NCI-H2171 treated with DMSO at 0.1 percent for 48 hours (cell line): ENCODE measurements at places on chromosomes 11 and 22.

GRCh38 chr11:10540546-10540914, 457 bp downstream of the RNF141 start:
- DNase-seq, result no peak

DNA sequence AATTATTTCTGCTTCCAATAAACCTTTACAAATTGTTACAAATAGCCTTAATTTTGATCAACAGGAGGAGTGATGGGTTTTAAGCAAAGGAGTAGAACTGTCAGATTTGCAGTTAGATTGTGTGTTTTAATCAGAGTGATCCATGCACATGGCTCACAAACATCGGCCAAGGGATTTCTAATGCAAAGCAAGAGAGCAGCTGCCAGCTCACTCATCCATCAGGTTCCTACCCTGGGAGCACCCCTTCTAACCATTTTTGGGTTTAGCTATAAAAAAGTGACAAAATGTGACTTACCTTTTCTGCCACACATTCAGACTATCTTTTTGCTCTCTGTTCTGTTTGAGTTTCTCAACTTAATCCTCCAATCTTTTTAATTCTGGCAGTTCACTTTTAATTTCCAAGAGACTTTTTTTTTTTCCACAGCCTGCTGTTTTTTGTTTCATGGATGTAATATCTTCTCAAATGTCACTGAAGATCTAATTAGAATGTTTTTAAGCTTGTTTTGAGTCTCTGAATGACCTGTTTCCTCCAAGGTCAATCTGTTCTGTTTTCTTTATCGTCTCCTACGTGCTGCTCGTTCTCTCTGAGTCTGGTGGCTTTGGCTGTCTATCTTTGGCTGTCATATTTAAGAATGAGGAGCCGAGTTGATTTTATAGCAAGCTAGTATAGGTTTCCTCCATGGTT, 6.0 kb downstream of the IZUMO1R start:
- DNase-seq, result peak; percentile 65

GRCh38 chr22:49368976-49369725, 458.5 kb downstream of the BRD1 start:
- no peak for DNase-seq

DNA sequence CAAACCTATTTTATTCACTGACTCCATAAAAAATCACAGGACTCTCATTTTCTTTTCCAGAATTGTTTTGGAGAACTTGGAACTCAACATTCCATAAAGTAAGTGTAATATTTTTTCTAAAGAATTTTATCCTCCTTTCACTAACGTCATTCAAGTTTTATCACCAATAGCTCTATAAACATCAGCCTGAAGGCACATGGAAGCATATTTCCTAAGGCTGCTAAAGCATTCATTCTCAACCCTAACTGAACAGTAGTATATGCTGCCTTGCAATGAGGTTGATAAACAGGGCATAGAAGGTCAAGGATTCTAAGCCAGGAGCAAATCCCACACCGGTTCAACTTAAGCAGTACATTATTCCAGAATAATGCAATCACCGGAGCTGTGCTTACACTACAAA, 273.9 kb downstream of the RAB38 start:
- DNase-seq, result no peak

DNA sequence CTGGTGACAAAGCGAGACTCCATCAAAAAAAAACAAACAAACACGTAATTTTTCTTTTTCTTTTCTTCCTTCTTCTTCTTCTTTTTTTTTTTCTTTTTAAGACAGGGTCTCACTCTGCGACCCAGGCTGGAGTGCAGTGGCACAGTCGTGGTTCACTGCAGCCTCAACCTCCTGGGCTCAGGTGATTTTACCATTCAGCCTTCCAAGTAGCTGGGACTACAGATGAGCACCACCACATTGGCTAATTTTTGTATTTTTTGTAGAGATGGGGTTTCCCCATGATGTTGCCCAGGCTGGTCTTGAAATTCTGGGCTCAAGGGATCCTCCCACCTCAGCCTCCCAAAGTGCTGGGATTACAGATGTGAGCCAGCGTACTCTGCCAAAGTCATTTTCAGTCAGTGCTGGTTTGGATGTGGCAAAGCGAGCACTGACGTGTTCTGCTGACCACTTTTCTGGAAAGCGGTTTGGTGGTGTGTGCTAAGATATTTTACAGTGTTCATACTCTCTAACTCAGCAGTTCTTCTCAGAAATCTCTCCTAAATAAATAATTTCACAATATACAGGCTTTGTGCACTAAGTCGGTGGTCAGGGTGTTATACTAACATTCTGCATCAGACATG, 10.7 kb downstream of the FAM118A start:
- no peak for DNase-seq

- DNase-seq, result no peak
Observed at GRCh38 chr11:67389477-67389876, 2.3 kb upstream of the RAD9A start.

DNA sequence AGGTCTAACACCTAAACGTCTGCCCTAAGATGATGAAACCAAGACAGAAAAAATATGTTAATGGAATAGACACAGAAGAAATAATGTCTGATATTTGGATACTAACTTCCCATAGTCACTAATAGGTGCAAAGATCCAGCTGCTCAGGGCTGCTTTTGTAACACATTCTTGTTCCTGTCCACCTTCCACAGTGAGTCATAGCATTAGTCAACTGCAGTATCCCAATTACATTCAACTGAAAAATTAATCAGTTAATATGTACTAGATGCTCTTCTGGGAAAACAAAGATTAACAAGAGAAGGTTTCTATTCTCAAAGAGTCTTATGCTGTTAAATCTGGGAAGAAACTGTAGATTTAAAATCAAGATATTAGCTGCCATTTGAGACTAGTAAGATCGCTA, 47.6 kb downstream of the HEPHL1 start:
- no peak for DNase-seq

DNA sequence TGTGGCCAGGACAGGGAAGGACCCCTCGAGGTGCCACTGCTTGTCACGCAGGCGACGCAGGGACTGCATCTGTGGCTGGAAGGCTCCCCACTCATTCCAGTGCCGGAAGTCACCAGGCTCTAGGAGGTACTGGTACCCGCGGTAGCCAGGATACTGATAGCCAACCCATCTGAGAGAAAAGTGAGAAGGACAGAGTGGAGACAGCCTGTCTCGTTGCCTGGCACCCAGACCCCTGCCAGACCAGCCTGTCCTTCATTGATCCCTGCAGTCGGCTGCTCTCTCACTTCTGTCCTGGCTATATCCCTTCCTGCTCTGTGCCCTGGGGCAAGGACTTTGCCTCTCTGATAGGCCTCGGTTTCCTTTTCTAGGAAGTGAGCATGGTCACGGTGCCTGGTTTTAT, 9.6 kb upstream of the TPST2 start:
- DNase-seq, result no peak

GRCh38 chr11:64378335-64378880, 19.4 kb downstream of the RPS6KA4 start:
- DNase-seq, result no peak

DNA sequence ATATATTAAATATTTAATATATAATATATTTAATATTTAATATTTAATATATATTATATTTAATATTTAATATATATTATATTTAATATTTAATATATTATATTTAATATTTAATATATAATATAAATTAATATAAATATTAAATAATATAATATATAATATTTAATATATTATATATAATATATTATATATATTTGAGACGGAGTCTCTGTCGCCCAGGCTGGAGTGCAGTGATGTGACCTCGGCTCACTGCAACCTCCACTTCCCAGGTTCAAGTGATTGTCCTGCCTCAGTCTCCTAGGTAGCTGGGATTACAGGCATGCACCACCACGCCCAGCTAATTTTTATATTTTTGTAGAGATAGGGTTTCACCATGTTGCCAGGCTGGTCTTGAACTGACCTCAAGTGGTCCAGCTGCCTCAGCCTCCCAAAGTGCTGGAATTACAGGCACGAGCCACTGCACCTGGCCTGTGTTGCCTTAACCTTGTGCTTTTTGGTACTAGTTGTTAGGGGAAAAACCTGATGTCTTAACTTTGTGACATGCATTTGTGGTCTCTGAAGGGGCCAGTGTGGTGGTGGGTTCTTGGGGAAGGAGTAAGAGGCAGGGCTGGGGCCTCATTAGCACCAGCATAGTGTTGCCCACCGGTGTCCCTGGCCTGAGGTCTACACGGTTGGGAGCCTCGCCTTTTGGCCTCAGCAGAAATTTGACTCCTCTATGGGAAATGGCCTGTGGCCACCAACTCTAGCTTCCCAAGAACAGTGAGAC, 16.6 kb downstream of the SEC14L3 start:
- no peak for DNase-seq

DNA sequence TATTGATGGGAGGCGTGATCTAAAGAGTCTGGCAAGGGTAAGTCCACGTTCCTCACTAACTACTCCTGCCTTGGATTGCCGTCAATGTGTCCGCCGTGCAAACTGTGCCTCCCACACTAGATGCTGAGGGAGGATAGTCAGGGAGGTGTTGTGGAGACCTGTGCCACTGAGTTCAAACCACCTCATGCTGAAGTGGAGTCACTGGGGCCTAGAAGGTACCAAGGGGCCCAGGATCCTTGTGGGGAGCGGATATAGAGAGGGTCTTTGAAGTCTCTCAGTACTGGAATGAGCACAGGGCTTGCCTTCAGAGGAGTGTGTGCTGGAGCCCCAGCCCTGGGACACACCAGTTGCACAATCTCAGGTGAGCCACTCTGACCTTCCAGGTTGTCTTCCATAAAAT, 27.1 kb upstream of the TMPRSS4 start:
- DNase-seq, result no peak

- DNase-seq, result no peak
Observed at GRCh38 chr11:129813231-129813791, 2.3 kb upstream of the TMEM45B start.

DNA sequence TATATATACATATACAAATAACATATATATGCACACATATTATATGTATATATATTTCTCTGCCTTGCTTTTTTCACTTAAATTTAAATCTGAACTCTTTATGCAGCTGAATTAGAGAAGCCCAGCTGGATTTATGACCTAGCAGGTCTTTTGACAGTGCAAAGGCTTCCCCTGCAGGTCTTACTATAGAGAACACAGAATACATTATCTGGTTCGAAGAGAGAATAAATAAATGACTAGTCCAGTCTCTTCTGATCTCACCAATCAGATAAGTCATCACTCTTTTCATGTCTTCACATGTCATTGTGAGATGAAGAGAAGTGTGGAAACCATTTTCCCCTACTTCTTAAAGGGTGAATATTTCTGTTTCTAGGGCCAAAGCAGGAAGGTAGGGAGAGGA, 58.2 kb downstream of the OR10A6 start:
- no peak for DNase-seq

- DNase-seq, result no peak
Observed at GRCh38 chr11:66012946-66013761, 1.3 kb downstream of the CST6 start.

GRCh38 chr22:29623059-29623458, 19.6 kb downstream of the NF2 start:
- peak; percentile 28 for DNase-seq

DNA sequence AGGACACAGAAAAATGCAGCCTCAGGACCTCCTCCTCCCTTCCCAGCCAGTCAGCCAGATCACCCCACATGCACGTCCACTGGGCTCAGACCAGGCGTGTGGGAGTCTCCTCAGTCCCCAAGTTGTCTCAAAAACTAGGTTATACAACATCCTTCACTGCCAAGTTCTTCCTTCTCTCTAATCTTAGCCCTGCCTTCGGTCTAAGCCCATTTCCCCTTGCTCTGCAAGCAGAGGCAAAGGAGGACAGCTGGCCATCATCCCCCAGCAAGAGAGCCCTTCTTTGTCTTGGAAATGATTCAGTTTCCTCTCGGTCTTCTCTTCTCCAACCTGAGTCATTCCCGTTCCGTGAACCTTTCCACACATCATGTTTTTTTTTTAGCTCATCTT, 14.0 kb upstream of the NRGN start:
- no peak for DNase-seq

DNA sequence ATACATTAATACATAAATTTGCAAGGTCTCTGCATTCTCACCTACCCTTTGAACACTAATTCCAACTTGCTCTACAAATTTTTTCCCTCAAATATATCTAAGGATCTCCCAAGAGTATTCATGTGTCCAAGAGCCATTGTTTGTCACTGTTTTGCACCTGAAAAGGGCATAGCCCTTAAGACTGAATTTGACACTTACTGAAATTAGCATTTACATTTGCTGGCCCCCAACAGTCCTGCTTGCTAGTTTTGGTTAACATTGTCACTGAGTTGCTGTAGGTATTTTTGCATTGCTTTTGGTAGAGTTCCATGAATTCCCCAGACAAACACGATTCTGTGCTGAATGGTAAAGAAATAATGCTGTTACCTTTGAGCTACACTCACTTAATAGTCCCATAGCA, 57.3 kb downstream of the KCNA4 start:
- no peak for DNase-seq

DNA sequence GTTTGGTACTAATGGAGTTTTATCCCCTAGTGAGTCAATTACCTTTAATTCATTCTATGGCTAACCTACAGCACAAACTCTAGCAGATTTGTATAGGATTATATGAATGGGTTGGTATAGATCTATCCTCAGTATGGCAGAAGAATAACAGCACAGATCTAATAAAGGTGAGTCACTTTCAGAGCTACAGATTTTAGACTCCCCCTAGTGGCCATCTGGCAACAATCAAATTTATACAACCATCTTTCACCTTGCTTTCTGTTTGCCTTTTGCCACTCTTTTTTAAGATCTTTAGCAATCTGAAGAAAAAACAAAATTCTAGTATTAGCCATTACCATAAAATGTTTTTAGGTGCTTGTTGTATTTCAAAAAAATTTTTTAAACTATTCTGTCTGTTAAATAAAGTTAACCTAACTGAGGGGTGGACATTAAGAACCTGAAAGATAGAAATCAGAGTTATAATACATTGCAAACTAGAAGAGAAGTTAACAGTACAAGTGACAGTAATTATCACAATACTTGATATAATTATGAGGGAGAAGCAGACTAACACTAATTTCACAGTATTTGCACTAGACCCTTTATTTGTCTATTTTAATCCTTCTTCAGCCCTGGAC, 25.8 kb downstream of the DDIAS start:
- peak; percentile 50 for DNase-seq
